ENCODE measurements at places on chromosomes 13 and 19.

DNA sequence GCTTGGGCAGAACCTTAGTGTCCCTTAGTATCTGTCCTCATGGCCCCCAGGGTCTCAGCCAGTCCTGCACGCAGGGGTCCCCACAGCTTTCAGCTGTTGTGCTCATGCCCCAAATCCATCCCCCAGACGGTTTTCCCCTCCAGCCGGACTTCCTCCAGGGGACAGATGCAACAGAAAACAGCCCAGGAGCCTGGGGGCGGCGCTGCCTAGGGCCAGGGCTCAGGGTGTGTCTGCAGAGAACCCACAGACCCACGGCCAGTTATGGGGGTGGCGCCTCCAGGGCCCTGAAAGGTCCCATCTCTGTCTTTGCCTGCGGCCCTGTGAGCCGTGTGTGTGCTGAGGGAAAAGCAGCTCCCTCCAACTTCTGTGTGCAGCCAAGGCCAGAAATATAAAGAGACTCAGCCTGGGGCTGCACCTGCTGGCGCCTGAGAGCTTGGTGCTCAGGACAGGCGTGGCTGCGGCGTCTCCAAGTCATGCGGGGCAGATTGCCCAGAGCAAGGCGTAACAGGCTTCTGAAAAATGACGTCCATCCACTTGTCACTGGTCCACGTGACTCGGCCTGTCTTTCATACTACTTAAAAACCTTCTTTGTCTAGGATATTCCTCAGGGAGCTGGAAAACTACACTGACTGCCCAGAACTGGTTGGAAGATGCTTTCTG lies 22.1 kb upstream of the F7 start:
- H3K27ac ChIP-seq: no peak overlapping the region
- peaks cover 6% of the 10 kb centered on the region for H3K27me3 ChIP-seq
- H3K36me3 ChIP-seq: no peaks in the 10 kb centered on the region
- peak; percentile 73 for DNase-seq
- no peaks in the 10 kb centered on the region for H3K4me1 ChIP-seq

DNA sequence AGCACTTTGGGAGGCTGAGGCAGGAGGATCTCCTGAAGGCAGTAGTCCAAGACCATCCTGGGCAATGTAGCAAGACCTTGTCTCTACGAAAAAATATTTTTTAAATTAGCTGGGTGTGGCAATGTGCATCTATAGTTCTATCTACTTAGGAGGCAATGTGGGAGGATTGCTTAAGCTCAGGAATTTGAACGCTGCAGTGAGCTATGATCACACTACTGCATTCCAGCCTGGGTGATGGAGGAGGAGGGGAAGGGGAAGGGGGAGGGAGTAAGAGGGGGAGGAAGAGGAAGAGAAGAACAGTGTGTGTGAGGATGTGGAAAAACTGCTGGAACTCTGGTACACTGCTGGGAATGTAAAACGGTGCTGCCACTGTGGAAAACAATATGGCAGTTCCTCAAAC lies 9.2 kb upstream of the CLIP3 start:
- peak overlapping the region; percentile 68 for H3K27ac ChIP-seq
- DNase-seq: peak; percentile 80
- 0 out of 2 replicates have a peak overlapping the region, but pooled peaks have one; percentile 24 for H3K4me3 ChIP-seq

DNA sequence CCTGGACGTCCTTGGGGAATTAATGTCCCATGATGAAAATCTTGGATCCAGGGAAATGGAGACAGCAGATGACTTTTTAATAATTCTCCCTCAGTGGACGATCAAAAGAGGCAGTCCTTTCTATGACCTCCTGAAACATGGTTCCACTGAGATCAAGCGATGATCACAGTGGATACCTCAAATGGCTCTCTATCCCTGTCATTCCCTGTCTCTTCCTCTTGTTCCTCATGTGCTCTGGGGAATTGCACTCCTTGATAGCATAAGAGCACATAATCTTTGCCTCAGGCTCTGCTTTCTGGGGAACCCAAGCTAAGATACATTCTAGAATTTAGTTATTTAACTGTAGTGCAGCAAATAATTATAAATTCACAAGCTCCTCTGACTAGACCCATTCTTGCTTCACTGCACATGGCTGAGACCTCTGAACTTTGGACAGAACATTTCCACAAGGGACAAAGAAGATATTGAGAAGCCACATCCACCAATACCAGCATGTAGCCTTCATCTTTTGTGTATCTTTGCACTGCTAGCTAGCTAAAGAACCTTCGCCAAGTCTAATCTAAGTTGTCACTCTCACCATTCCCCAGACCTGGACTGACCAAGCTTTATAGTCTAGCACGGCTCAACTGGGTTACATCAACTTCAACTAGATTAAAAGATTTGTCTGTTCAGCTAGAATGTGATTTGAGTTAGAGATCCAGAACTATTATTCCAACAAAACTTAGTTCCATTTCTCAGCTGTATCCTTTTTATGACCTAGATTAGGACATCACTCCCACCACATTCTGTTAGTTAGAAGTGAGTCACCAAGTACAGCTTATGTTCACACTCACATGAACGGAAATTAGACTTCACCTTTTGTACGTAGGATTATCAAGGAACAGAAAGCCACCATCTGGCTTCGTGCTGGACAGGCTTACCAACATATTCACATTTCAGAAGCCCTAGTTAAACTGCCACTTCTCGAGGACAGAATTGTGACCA lies 142.7 kb downstream of the SUCLA2 start:
- no peaks in the 10 kb centered on the region for H3K27me3 ChIP-seq
- peak overlapping the region; percentile 41 for H3K4me3 ChIP-seq
- no peaks in the 10 kb centered on the region for H3K36me3 ChIP-seq
- DNase-seq: peak; percentile 86
- H3K27ac ChIP-seq: peak overlapping the region; percentile 39

DNA sequence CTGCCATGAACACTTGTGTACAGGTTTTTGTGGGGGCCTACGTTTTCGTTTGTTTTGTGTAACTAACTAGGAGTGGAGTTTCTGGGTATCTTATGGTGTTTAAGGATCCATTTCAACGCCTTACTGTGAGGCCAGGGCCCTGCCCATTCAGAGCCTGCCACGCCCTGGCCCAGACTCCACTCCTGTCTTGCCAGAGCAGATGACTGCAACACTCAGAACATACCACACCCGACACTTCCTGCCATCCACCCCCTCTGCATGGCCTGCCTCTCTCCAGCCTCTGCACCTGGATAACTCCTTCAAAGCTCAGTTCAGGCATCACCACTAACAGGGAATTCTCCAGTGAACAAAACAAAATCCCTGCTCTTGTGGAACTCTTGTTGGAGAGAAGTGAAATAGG lies 43.2 kb downstream of the RGCC start:
- H3K4me3 ChIP-seq: no peak overlapping the region
- DNase-seq: peak; percentile 55
- H3K4me1 ChIP-seq: peaks cover 20% of the 10 kb centered on the region
- H3K27ac ChIP-seq: no peak overlapping the region
- no peaks in the 10 kb centered on the region for H3K27me3 ChIP-seq

DNA sequence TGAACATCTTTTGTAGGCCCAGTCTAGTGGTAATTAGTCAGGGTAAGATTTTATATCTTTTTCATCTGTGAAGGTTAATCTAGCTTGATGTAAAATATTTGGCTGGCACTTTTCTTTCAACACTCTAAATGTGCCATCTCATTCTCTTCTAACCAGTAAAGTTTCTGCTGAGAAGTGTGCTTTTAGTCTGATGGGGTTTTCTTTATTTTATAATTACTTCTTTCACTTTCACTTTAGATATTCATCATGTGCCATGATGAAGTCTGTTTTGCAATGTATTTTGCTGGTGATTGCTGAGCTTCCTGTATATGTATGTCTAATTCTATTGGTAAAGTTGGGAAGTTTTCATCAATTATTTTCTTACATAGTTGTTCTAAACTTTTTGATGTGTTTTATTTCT lies 31.9 kb downstream of the ZNF726 start:
- DNase-seq: no peak
- no peak overlapping the region for H3K27ac ChIP-seq
- H3K36me3 ChIP-seq: no peaks in the 10 kb centered on the region
- H3K4me3 ChIP-seq: no peak overlapping the region
- H3K4me1 ChIP-seq: no peaks in the 10 kb centered on the region

DNA sequence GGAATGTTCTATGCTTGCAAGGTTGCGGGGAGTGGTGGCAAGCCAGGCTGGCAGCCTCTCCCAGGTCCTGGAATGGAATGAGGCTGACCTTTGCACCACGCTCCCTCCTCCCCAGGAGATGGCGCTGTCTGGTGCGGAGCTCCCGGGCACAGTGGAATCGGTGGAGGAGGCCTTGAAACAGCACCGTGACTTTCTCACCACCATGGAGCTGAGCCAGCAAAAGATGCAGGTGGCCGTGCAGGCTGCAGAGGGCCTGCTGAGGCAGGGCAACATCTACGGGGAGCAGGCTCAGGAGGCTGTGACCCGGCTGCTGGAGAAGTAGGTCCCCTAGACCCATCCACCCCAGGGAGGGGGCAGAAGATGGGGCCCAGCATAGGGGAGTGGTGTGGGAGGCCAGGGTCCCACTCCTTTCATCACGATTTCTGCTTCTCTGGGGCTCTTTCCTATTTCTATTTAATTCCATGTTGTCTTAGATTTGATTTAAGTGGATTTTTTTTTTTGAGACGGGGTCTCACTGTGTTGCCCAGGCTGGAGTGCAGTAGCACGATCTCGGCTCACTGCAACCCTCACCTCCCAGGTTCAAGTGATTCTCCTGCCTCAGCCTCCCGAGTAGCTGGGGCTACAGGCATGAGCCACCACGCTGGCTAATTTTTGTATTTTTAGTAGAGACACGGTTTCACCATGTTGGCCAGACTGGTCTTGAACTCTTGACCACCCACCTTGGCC lies 53.2 kb upstream of the SHKBP1 start:
- no peak overlapping the region for H3K27ac ChIP-seq
- H3K4me1 ChIP-seq: no peaks in the 10 kb centered on the region
- H3K4me3 ChIP-seq: no peak overlapping the region
- peak; percentile 78 for DNase-seq
- no peaks in the 10 kb centered on the region for H3K27me3 ChIP-seq
- H3K36me3 ChIP-seq: no peaks in the 10 kb centered on the region

GRCh38 chr19:28134311-28134710 lies 1078.6 kb downstream of the UQCRFS1 start:
- no peaks in the 10 kb centered on the region for H3K36me3 ChIP-seq
- H3K4me1 ChIP-seq: no peaks in the 10 kb centered on the region
- DNase-seq: no peak
- no peak overlapping the region for H3K4me3 ChIP-seq

- H3K36me3 ChIP-seq: no peaks in the 10 kb centered on the region
- H3K4me1 ChIP-seq: peaks cover 7% of the 10 kb centered on the region
These were observed 758 bp upstream of the CACNG7 start for GRCh38 chr19:53908106-53908934.

GRCh38 chr13:44796597-44797490 lies 192.4 kb downstream of the NUFIP1 start:
- H3K27ac ChIP-seq: no peak overlapping the region
- H3K27me3 ChIP-seq: no peaks in the 10 kb centered on the region
- no peak for DNase-seq
- no peaks in the 10 kb centered on the region for H3K36me3 ChIP-seq

- H3K27me3 ChIP-seq: no peaks in the 10 kb centered on the region
- no peaks in the 10 kb centered on the region for H3K4me1 ChIP-seq
- H3K4me3 ChIP-seq: no peak overlapping the region
- peaks cover 27% of the 10 kb centered on the region for H3K36me3 ChIP-seq
- H3K27ac ChIP-seq: no peak overlapping the region
These were observed 31.2 kb downstream of the DNMT1 start for GRCh38 chr19:10163536-10163935.

DNA sequence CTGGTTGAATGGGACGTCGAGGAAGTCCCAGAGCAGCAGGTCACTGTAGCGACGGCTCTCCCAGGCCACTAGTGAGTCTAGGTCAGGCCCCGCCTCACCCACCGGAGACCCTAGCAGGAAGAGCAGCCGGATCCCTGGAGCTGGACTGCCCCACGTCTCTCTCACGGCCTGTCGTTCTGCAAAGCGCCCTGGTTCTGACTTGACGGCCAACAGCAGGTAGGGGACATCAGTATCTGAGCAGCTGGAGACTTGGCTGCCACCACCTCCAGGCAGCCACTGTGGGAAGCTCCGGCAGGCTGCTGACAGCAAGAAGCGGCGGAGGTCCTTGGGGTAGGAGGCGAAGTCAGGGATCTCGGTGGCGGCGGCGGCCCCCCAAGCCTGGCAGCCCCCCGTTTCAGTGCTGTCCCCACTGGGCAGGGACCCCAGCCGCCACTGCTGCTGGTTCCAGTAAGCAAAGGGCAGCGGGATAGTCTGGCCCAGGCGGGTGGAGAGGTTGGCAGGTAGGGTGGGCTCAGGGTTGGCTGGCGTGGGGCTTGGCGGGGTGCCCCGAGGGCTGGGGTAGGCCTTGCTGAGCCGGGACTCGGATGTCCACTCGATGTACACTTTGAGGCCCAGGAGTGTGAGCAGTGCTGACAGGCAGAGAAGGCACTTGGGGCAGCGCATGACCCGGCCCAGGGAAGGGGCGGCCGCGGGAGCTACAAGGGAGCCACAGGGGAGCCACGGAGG lies 895 bp downstream of the B3GNT8 start:
- peak overlapping the region; percentile 71 for H3K4me3 ChIP-seq
- H3K27me3 ChIP-seq: no peaks in the 10 kb centered on the region
- peak; percentile 10 for DNase-seq

DNA sequence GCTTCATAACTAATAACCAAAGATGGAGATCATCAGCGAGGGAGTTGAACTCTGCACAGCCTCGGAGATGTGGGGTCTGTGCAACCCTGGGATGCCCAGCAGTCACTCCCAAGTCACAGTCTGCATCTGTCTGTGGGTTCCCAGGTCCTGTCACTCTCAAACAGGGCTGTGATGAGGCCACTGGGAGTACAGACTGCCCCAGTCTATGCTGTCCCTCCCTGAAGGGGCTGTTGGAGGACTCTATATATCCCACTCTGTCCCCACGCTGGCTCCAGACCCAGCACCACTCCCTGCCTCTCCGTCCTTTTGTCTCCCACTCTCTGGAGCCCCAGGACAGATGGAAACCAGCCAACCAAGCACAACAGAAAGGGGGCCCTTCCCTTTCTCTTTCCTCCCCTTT lies 26.2 kb upstream of the C13orf42 start:
- peaks cover 18% of the 10 kb centered on the region for H3K27me3 ChIP-seq
- no peak overlapping the region for H3K27ac ChIP-seq
- H3K4me3 ChIP-seq: no peak overlapping the region
- no peak for DNase-seq

- H3K4me1 ChIP-seq: peaks cover 44% of the 10 kb centered on the region
- DNase-seq: no peak
- H3K27me3 ChIP-seq: no peaks in the 10 kb centered on the region
These were observed 20.1 kb downstream of the RASA3 start for GRCh38 chr13:114112231-114112825.

DNA sequence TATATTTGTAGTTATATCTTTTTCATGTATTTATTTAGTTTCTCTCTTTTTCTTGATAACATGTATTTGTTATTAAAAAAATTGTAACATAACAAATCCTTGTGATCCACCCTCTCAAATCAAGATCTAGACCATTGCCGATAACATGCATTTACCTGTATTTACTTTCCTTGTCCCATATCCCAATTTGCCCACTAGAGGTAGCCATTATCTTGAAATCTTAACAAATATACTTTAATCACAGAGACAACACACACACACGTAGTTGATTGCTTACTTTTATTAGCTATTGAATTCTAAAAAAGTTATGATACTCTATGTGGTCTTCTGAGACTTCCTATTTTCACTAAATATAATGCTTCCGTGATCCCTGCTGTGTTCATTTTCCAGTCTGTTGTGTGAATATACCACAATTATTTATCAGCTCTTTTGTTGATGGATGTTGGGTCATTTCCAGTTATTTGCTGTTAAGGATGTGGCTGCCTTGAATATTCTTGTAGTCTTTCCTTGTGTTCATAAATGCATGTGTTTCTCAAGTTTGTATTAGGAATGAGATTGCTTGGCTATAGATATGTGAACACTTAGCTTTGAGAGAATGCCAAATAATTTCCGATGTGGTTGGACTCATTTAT lies 31.3 kb upstream of the ZMYM2 start:
- no peak overlapping the region for H3K4me3 ChIP-seq
- H3K27me3 ChIP-seq: no peaks in the 10 kb centered on the region
- H3K4me1 ChIP-seq: no peaks in the 10 kb centered on the region
- no peak overlapping the region for H3K27ac ChIP-seq
- H3K36me3 ChIP-seq: no peaks in the 10 kb centered on the region
- DNase-seq: peak; percentile 34
